Neural cell (in vitro differentiated cells): ENCODE measurements at places on chromosomes 7 and 10. TPM values are rescaled to one million over a fixed set of nuclear protein-coding genes. Genes with fewer than 3 reads are reported as not detected.

The AGMO gene
- not detected in 2 replicates for polyA plus RNA-seq

The CALML3 gene
- polyA plus RNA-seq: not detected in 2 replicates

The CPA4 gene
- 8.9 and 9.2 TPM in 2 replicates for polyA plus RNA-seq

The AKR1D1 gene
- not detected in 2 replicates for polyA plus RNA-seq

The HOXA11 gene
- not detected in 2 replicates for polyA plus RNA-seq

The MUC12 gene
- polyA plus RNA-seq: not detected in 2 replicates
